ENCODE measurements at places on chromosomes 12 and 14. TPM values are rescaled to one million over a fixed set of nuclear protein-coding genes. Genes with fewer than 3 reads are reported as not detected.
A peak's percentile ranks its signal among the peaks of the same experiment; 100 is the strongest.

- no peak for DNase-seq
Observed at GRCh38 chr12:64688715-64689114, 70.5 kb downstream of the GNS start.

GRCh38 chr14:71300566-71301330 is 393.5 kb downstream of the PCNX1 start:
- DNase-seq, result no peak

DNA sequence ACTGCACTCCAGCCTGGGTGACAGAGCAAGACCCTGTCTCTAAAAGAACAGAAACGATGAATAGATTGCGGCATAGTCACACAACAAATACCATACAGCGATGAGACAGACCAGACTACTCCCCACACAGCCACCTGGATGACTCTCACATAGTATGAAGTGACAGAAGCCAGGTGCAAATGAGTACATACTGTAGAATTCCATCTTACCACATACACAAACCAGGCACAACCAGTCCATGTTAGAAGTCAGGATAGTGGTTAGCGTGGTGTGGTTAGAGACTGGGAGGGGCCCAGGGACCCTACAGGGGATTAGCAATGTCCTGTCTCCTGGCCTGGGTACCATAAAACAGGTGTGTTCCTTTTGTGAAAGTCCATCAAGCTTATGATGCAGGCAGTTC is 53.8 kb downstream of the FAM222A start:
- DNase-seq, result no peak

GRCh38 chr12:18905134-18905533 is 167.2 kb downstream of the CAPZA3 start:
- DNase-seq, result no peak

- DNase-seq, result no peak
Observed at GRCh38 chr12:71397433-71397954, 42.1 kb upstream of the LGR5 start.

GRCh38 chr12:84789184-84789583 is 123.4 kb downstream of the SLC6A15 start:
- DNase-seq, result no peak

DNA sequence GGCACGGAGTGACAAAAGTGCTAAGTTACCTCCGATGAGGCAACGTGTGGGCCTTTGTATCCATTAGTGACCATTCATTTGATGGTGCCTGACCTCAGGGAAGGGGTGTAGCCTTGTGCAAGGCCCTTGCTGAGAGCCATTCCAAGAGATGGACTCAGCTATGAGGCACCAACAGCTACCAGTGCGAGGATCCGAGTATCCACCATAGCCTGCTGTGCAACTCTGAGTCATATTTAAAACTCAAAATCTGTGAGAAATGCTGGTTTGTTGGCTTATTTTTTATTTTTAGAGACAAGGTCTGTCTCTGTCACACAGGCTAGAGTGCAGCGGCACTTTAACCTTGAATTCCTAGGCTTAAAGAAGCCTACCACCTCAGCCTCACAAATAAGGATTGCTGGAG is 25.1 kb upstream of the WNK1 start:
- DNase-seq, result no peak

The RAD9B gene
- total RNA-seq, result 1.1 TPM

DNA sequence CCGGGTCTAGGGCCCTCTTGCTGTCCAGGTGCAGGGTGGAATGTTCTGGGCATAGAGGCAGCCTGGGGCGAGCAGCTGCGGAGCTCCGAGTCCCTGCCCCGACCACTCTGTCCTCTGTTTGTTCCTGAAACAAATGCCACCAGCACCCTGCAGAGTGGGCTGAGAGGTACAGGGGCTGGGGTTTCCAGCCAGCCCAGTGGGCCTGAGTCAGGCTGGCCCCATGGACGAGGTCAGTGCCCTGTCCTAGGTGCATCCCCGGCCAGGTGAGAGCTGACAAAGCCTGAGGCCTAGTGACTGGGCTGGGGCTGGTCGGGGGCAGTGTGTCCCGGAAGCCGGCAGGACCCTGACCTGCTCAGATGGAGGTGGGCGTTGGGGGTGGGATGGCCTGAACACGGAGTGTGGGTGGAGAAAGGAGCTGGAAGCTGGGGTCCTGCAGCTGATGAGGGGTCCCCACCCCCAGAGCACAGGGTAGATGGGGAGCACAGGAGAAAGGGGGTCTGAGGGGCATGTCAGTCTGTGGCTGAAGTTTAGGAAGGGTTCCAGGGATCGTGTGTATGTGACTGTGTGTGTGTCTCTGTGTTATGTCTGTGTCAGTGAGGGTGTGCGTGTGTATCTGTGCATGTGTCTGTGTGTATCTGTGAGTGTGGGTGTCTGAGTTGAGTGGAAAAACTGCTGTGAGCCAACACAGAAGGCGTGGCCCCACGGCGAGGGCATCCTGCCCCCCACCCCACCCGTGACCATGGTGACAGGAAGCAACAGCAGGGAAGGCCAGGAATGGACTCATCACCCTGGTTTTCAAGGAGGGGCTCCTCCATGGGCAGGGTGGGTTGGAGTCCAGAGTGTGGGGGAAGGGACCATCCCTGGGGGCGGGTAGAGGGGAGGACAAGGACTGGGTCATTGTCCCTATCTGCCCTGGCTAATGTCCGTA is 2.4 kb upstream of the CRIP1 start:
- peak; percentile 54 for DNase-seq

- no peak for DNase-seq
Observed at GRCh38 chr14:22802860-22803686, 12.2 kb downstream of the SLC7A7 start.

The SCARB1 gene
- 5.8 TPM for total RNA-seq

DNA sequence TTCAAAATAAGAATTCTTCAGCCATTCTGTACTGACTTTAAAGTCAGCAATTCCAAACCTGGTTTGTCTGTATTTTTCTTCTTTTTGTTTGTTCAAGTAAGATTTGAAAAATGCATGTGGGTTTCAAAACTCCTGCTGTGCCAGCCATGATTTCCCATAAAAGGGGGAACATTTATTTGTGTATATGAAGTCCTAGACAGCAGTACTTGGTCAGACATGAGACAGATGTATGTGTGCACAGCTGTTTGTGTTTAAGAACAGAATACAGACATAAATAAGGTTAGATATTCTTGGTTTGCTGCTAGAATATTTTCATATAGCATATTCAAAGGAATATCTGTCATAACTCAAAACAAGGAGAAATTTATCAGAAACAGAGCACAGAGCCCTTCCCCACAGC is 236.0 kb downstream of the ADAMTS20 start:
- DNase-seq, result no peak

- DNase-seq, result no peak
Observed at GRCh38 chr14:40312296-40312695, 880.1 kb upstream of the FBXO33 start.

DNA sequence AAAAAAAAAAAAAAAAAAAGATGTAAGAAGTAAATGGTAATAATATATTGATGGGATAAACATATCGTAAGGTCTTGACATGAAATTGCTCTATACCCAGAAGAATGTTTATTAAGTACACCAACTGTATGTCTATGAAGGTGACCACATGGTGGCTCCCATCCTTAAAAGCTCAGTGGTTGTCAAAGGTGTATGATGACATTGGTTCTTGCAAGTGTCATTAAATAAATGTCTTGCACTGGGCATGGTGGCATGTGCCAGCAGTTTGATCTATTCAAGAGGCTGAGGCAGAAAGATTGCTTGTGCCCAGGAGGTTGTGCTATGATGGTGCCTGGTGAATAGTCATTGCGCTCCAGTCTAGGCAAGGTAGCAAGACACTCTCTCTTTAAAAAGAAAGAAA is 10.4 kb downstream of the CCT2 start:
- DNase-seq, result no peak

GRCh38 chr14:51473351-51473750 is 178.4 kb upstream of the FRMD6 start:
- no peak for DNase-seq

The ASPG gene
- total RNA-seq, result not detected

The PLD4 gene
- total RNA-seq, result not detected

DNA sequence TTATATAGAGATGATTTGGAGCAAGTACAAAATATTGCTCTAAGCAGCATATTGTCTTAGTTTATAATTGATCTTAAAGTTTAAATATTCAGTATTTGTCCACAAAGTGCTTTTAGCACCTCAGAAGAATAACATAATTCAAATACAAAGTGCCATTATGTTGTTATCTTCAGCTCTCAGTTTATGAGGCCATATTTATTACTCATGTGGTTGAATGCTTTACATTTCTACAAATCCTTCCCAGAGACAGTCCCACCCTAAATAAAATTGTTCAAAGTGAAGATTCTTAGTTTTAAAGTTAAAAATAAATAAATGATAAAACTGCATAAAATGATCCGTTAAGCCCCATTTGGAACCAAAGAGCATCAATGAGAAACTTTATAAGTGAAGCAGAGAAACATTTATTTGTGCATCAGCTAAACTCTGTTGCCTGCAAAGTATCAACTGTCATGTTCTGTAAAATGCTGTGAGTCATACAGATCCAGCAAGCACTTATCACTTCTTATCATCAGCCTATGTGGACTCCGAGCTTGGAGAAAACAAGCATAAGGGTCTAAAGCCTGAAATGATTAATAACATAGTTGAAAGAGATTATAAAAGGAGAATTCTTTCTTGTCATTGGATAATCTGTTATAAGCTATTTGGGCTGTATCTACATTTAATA is 218.9 kb downstream of the ADAMTS20 start:
- no peak for DNase-seq

DNA sequence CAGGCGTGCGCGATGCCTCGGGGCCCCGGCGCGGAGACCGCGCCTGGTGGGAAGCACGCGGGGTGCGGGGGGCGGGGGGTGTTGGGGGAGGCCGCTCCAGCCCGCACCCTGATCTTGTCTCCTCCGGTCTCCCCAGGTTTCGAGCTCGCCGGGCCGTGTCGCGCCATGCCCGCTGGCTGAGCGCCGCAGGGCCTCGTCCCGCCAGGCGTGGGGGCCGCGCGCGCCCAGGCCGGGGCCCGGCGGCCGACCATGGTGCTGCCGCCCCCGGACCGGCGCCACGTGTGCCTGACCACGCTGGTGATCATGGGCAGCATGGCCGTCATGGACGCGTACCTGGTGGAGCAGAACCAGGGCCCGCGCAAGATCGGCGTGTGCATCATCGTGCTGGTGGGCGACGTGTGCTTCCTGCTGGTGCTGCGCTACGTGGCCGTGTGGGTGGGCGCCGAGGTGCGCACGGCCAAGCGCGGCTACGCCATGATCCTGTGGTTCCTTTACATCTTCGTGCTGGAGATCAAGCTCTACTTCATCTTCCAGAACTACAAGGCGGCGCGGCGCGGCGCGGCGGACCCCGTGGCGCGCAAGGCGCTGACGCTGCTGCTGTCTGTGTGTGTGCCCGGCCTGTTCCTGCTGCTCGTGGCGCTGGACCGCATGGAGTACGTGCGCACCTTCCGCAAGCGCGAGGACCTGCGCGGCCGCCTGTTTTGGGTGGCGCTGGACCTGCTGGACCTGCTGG is 2.4 kb downstream of the TMEM121 start:
- DNase-seq, result no peak

- no peak for DNase-seq
Observed at GRCh38 chr14:90017371-90017770, 44.4 kb upstream of the KCNK13 start.

The RHOJ gene
- not detected for total RNA-seq

- DNase-seq, result no peak
Observed at GRCh38 chr12:120091371-120092090, 25.0 kb downstream of the RAB35 start.
